ENCODE measurements at places on chromosomes 5 and 9.

DNA sequence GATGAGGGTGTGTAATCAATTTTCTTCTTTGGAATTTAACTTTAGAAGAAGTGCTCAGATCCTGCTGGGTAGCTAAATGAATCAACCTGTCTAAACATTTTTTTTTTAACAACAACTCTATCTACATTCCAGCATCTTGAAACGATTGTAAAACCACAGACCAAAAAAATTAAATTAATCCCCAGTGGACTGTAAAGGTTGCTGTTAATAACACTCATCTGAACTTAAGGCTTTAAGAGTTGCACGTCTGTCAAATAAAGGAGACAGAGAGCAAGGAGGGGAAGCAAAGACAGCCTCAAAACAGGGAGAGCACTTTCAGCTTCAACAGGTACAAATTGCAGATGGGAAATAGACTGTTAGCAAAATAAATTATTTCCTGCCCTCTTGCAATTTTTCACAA lies 548.5 kb downstream of the DTWD2 start:
- DNase-seq, result no peak

DNA sequence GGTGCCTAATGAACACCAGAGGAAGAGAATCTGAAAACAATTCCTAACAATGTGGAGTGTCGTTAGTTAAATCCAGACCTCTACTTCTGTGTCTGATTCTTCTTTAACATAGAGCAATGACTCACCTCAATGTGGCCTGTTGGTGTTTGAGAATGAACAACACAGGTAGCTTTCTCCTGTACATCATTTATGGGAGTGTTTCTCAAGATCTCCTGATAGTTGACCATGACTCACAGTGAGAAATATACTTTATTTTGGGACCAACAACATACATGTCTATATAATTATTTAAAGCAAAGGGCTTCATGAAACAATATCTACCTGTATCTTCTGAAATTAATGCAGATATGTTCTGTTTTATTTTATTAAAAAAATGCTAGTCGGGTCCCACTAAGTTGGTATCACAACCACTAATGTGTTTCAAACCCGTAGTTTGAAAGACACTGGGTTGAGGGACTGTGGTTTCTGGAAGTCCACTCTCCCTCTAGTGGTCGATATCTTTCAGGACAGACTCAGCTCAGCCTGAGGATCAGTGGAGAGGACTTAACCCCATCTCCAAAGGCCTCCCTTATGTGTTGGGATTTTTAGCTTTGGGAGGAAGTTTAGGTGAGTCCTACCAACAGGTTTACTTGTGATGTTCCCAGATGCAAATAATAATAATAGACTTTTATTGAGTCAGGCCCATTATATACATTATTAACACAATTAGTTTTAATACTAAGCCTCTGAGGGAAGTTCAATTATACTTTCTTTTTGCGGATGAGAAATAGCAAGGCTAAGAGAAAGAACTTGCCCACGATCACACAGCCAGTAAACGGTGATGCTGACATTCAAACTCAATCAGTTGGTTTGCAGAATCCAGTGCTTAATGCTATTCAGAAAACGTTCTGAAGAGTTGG lies 70.0 kb upstream of the KLF9 start:
- peak; percentile 88 for DNase-seq

GRCh38 chr9:102461156-102461819 lies 533.8 kb upstream of the CYLC2 start:
- DNase-seq, result no peak

GRCh38 chr5:169052207-169052606 lies 248.7 kb downstream of the SLIT3 start:
- no peak for DNase-seq

GRCh38 chr9:118038713-118039112 lies 334.5 kb downstream of the TLR4 start:
- DNase-seq, result no peak

GRCh38 chr5:91264311-91265051 lies 118.6 kb downstream of the ARRDC3 start:
- no peak for DNase-seq

DNA sequence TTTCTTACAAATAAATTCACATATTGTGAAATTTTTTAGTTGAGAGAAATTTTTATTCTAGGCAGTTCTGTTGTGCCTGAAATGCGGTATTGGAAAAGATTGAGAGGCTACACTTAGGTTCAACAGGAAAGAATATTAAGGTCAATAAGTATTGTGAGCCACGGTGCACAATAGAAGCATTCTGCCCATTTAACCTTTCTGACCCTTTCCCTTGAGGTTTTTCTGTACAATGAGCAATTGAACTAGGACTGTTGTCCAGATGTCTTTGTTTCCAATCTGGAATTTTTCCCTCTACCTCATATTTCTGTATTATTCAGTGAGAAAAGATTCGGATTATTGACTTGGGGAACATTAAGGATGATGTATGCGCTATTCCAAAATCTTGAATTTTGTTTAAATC lies 205.2 kb downstream of the NR3C1 start:
- no peak for DNase-seq

DNA sequence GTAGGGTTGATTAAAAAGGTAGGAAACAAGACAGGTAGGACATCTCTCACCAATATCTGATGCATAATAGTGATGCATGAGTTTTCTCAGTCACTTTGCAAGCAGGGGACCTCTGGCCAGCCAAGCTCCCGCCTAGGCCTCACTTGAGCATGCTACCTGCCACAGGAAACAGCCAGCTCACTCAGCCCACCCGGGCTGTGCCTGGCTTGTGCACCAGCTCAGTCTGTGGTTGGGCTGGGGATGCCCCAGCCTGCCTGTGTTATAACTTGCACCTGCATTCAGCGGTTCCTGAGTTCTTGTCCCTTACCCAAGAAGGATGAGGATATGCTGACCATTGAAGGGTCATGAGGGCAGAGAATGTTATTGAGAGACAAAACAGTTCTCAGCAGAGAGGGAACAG lies 172.8 kb upstream of the PLCXD3 start:
- no peak for DNase-seq

DNA sequence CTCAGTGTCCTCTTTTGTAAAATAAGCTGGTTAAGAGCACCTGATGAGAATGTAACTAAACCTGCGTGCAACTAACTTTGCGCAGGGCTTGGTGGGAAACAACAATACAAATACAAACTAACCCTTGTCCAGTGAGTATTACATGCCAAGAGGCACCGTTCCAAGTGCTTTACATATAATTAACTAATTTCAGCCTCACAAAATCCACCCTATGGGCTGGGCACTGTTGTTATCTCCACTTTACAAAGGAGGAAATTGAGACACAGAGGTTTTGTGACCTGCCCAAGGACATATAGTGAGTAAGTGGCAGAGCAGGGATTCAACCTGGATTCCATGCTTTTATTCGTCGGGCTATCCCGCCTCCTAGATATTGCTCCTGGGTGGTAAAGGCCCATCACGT lies 26.2 kb upstream of the TNIP1 start:
- DNase-seq, result no peak

GRCh38 chr9:111412280-111412679 lies 71.9 kb downstream of the ECPAS start:
- DNase-seq, result no peak

- peak; percentile 79 for DNase-seq
These were observed 1.2 kb upstream of the RNF38 start for GRCh38 chr9:36401164-36401740.

DNA sequence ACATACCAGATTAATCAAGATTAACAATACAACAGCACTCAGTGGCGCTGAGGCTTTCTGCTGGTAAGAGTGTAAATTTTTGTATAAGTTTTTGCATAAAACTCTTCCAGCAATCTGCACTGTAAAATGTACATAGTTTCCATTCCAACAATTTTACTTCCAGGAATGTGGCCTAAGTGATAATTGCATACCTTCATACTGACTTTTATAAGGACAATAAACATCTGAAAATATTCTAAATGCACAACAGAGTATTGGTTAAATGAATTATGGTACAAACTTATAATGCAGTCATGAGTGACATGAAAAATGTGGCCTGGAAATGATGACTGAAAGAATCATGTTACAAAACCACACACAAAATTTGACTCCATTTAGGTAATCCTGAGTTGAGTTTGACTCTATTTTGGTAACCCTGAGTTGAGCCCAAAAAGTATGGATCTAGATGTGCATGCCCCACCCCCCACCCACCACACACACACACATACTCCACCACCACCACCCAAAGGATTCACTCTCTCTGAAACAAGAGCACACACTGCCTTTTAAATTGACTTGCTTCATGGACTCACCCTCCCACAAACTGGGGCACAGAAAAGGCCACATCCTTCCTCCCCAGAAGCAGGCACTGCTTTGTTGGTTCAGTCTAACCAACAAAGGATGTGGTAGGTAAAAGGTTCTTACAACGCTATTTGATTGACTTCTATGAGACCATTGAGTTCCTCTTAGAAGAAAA lies 137.6 kb downstream of the SUSD1 start:
- DNase-seq, result peak; percentile 33
